Stimulated activated CD4-positive, alpha-beta T cell treated with anti-CD3 and anti-CD28 coated beads, Interleukin-2, amount 100 ng/mL, for 48 hours (primary cell): ENCODE measurements at places on chromosomes 1 and 21.

DNA sequence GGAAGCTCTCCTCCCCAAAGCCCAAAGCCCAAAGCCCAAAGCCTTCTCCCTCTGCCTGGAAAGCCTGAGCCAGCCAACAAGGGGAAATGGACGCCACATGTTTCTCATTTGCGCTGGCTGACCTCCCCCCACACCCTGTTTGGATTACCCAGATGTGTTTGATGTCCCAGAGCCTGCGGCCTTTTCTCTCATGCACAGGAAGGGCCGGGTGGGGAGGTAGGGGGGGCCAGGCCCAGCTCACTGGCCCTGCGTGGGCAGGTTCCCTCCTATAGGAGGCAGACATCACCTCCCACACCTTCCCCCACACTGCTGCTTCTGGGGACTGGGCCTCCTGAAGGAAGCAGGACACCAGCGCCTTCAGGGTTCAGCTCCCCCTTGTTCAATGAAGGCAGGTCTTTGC is 116.3 kb downstream of the NAV1 start:
- no peak for DNase-seq

DNA sequence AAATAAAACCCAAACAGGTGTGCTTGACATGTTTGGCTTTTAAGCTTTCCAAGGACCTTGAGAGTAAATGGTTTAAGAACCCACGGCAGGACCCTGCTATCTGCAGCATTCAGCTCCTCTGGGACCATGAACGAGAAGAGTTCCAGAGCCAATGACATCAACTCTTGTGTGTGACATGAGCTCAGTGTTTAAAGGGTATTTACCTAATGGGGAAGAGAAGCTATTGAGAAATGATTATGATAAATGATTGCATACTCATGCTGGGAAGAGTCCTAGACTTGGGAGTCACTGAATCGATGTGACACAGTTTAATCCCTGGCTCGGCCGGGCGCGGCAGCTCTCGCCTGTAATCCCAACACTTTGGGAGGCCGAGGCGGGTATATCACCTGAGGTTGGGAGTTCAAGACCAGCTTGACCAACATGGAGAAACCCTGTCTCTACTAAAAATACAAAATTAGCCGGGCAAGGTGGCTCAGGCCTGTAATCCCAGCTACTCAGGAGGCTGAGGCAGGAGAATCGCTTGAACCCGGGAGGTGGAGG is 55.4 kb downstream of the KANK4 start:
- no peak for DNase-seq

GRCh38 chr21:43754948-43755781 is 20.9 kb downstream of the CSTB start:
- no peak for DNase-seq

DNA sequence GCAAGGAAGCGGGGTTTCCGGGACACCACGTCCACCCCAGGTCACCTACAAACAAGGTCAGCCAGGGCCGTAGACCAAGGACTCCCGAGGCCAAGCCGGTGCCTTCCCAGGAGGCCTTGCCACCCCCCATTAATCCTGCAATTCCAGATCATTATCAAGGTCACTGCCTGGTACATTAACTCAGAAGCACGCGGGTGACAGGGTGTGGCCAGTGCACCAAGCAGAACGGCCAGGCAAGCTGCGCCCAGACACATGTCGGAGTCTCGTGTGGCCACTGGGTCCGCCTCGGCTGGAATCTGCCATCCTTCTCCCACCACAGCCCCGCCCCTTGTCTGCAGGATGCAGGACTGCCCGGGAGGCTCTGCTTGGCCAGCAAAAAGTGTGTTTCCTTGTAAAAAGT is 144.7 kb downstream of the PRDM16 start:
- no peak for DNase-seq

- no peak for DNase-seq
Observed at GRCh38 chr21:42253466-42253865, 34.5 kb downstream of the ABCG1 start.

- no peak for DNase-seq
Observed at GRCh38 chr1:230759369-230760065, 12.3 kb downstream of the CAPN9 start.

DNA sequence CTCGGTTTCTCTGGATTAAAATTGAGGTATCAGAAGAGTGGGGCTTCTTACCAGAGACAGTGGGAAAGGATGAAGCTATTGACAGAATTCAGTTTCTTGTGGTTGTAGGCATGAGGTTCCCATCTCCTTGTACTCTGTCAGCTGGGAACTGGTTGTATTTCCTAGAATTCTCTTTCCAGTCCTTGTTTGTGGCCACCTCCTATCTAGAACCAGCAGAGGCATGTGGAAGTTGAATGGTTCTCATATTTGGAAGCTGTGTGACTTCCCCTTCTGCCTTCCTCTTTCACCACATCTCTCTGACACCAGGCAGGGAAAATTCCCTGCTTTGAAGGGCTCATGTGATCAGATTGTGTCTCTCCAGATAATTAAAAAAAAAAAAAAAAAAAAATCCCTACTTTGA is 457.7 kb upstream of the ADAMTS5 start:
- no peak for DNase-seq

- no peak for DNase-seq
Observed at GRCh38 chr21:30986965-30987364, 51.3 kb downstream of the KRTAP19-8 start.

- no peak for DNase-seq
Observed at GRCh38 chr21:36087362-36088138, 17.7 kb downstream of the CBR1 start.

- DNase-seq, result no peak
Observed at GRCh38 chr1:163307479-163308171, 14.1 kb upstream of the NUF2 start.

GRCh38 chr1:212070720-212071302 is 35.3 kb downstream of the DTL start:
- DNase-seq, result no peak

DNA sequence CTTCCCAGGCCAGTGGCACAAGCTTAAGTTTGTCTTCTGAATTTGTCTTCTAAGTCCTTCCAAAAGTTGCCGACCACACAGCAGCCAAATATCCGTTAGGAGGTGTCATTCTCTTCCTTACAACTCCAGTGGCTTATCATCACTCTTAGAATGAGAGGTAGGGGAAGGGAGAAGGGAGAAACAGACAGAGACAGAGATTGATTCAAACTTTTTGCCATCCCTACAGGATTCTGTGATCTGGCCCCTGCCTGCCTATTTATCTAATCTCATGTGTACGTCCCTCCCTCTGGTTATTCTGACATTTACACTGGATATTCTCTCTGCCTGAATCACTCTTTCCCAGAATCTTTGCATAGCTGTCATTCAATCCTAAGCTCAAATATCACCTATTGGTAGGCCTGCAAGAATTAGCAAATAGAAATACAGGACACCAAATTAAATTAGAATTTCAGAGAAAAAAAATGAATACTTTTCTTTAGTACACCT is 488 bp upstream of the GNL2 start:
- no peak for DNase-seq

GRCh38 chr21:46550116-46550941 is 54.6 kb downstream of the S100B start:
- DNase-seq, result no peak

GRCh38 chr1:222339376-222339947 is 208.4 kb downstream of the HHIPL2 start:
- no peak for DNase-seq

GRCh38 chr1:235783148-235783776 is 83.4 kb downstream of the LYST start:
- DNase-seq, result no peak

DNA sequence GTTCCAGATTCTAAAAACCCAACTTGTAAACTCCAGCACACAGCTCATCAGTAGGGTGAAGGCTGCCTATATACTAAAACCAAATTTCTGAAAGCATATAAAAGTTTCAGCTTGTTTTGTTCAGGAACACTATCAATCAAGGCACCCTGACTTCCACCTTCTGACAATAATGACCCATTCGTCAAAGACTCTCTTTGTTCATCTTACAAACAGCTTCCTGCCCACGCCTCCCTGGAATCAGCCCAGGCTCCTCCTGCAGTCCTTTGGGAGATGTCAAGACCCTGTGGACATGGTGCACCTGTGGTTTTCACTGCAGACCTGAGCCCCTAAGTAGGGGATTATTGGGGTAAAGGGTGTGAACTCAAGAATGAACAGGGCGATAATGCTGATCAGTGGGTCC is 178.9 kb upstream of the CAMK1G start:
- DNase-seq, result no peak

DNA sequence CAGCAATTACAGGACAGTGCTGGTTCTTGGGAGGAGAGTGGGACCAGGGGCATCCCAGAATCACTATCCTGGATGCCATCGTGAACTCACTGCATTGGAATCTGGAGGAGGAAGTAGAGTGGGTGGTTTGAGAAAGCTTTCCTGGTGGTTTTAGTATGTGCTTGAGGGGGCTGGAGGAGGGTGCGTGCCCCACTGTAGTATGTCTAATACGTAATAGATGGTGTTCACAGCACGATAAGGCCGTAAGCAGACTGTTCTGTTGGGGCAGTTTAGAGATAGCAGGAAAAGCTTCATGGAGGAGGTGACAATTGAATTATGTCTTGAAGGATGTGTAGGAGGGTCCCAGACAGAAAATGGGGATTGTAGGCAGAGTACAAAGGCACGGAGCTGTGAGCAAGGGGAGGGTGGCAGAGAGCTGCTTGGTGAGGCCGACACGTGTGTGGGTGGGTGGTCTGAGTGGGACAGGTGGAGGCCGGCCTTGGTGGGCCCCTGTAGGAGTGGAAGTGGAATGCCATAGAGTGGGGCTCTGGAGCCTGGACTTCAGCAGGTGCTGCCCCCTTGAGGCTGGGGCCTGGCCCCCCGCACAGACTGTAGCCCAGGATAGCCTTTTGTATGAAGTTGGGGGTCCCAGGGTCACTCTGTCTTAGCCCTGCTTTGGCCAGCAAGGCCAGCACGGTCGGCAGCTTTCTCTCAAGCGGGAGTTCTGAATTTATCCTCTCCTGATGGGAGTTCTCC is 37.0 kb downstream of the IL6R start:
- no peak for DNase-seq

- no peak for DNase-seq
Observed at GRCh38 chr1:71270394-71270915, 189.6 kb upstream of the ZRANB2 start.

DNA sequence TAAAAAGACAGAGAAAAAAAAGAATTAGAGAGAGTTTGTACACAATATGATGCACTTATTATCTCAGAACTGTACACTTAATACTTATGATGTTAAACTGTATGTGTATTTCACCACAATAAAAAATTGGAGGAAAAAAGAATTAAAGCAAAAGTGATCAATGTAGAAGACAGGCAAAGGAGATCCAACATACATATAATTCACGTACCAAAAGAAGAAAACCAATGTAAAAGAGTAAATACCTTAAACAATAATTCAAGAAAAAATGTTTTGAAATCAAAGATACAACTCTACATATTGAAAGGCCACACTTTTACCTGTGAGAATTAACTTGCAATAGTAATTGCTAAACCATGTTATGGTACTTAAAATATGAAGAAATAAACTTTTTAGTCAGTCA is 9.8 kb upstream of the PGLYRP3 start:
- DNase-seq, result no peak

GRCh38 chr1:164559342-164560051 is 513 bp downstream of the PBX1 start:
- no peak for DNase-seq

DNA sequence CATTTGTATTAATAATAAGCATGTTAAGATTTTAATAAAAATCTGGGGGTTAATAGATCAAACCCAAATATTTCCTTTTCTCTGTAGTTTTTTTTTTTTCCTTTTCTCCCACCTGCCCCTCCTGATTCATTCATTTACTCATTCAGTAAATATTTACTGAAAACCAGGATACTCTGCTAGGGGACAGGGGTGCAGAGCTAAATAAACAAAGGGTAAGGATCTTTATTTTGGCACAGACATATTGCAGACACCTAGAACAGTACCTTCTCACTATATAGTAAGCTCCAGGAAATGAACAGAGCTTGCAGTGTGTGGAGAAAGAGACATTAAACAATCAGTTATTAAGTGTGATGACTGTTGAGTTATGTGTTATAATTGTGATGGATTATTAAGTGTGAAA is 60.9 kb downstream of the AK5 start:
- no peak for DNase-seq

DNA sequence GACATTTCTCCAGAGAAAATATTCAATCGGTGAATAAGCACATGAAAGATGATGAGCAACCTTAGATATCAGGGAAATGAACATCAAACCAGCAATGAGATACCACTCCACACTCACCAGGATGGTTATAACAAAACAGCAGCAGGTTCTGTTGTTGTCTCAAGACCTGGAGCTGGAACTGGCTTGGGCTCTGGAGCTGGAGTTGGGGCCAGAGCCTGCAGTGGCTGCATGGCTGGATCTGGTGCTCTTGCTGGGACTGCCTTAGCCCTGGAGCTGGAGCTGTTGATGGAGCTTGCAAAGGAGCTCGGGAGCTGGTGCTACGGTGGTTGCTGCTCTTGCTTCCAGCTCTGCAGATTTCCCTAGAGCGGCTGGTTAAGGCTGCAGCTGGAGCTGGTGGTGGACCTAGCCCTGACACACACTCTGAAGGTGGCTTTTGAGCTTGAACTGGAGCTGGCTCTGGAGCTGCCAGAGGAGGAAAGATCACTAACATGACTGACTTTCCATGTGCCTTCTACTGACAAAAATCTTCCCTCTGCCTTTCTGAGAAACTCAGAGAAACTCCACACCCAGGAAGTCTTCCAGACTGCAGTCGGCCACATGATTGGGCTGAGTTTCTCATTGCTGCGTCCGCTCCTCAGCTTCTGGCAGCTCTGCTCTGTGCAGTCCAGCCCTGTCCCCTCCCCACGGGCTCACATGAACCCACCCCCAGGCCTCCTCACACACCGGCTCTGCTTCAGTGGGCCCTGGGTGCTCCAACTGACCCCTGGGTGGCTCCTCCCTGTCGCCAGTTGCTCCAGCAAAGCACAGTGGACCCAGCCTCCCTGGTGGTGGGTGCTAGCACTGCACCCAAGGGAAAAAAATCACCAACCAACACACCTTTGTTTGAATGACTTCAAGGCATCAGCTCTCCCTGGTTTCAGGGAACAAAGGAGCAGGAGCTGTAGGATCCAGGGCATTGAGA is 139.1 kb upstream of the FMN2 start:
- no peak for DNase-seq

DNA sequence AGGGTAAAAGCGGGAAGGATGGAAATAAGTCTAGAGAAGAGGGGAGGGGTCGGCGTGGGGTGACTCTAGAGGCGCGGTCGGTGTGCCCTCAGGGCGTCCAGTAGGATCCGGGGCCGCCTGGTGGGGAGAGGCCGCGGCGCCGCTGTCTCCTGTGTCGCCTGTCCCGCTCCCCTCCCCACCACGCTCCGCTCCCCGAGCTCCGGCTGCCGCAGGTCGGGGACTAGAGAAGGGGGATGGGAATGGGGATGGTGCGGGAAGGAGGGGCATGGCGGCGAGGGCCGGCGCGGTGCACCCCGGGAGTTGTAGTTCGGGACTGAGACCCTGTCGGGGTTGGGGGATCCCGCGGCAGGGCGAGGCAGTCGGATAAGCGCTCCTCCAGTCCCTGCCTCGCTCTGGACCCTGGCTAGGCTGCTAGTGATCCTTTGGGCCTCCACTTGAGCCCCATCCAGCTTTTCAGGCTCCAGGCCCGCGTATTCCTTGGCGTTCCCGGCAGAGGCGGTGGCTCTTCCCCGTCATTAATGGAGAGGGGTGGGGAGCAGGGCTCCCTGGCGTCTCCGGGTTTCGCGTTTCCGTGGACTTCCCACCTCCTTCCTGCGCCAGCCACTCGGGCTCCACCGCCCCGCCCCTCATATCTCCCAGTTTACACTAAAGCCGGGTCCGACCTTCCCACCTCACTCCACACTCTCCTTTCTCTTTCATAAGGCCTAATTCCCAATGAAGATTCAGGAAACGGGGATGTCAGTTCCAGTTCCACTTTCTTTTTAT is at the start of gene ENTREP3:
ENTREP3 (minus strand) TSS at position 241 of the 765 bp plus-strand sequence. CDS start 606 bp downstream, outside the sequence.
- DNase-seq, result peak; percentile 70
